ENCODE measurements at places on chromosomes 16 and 17.

DNA sequence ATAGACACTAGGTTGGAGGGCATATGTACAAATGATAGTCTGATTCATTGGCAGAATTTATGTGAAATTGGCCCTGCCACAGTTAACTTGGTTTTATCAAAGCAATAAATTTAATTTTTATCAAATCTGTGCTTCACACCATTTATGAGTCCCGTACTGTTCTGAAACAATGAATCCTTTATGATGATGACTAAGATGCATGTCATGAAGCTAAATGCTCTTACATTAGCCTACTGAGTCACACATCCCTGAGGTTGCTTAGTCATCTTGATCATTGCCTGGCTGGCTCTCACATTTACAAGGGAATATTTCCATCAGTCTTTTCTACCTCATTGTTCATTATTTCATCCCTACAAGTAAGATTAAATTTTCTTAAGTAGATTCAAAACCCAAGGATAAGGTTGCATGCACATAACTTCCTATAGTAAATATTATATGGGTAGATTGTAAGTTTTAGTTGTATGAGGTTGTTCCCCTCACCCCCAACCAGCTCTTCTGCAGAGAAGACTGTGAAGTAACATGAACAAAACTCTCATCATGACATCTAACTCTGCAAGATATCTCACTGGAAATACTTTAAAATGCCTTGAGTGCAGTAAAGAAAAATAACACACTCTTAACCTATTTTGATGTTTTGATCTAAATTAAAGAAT is 170.7 kb downstream of the CYB561 start:
- DNase-seq = no peak

DNA sequence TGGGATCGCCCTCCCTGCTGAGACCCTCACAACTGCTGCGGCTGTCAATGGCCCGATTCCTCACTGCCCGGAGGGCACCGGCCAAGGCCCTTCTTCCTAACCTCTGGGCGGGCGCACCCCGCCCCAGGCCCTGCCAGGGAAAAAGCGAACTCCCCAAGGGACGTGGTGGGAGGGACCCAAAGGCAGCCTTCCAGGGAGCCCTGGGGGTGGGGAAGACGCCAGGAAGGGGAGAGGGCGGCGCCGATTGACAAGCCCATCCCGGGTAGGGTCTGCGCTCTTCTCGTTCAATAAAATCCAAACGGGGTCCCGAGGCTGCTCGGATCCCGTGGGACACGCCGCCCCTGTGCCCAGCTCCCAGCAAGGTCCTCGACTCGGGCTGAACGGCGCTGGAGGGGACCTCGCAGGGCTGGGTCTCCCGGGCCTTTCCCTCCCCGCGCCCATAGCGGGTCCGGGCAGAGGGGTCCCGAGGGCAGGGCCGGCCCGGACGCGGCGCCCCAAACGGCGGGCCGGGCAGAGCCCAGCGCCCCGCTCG is 416 bp downstream of the KIFC3 start:
- DNase-seq = no peak

DNA sequence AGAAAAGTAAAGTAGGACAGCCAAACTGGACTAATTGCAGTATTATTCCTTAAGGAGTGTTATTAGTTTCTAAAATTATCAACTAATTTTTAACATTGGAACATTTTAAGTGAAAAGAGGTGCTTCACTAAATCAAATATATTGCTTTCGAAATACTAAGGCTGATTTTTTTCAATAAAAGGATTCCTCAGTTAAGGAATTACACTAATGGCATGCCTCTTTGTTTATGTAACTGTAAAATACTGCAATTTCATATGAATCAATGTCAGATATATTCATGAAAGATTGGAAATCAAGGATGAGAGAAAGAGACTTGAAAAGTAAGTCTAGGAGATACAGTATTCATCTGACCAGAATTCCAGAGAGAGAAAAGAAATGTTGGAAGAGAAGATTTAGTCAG is 129.8 kb downstream of the TANC2 start:
- no peak for DNase-seq

DNA sequence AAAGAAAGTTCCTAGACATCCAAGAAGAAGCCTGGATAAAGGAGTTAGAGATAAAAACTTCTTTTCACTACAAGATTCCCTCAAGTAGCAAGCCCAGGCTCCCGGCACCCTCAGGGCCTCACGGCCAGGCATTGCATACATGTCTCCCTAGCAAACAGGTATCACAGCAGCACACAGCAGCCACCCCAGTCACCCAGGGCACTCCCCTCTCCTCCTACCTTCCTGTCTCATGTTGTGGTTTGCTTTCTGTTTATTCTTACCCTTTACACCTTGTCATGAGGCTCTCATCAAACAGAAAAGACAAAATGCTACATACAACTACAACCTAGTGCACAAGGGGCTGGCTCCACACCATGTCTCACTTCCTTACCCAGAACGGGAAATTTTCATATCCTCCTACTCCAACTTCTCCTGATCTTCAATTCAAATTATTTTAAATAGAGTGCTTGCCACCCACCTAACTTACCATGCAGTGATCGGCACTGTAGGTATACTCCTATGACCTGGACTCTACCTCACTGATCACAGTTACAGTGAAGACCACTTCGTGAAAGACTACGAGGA is 42.7 kb downstream of the XPO6 start:
- DNase-seq = no peak

- DNase-seq = no peak
These were observed 4.9 kb upstream of the SOX9 start for GRCh38 chr17:72115781-72116525.

DNA sequence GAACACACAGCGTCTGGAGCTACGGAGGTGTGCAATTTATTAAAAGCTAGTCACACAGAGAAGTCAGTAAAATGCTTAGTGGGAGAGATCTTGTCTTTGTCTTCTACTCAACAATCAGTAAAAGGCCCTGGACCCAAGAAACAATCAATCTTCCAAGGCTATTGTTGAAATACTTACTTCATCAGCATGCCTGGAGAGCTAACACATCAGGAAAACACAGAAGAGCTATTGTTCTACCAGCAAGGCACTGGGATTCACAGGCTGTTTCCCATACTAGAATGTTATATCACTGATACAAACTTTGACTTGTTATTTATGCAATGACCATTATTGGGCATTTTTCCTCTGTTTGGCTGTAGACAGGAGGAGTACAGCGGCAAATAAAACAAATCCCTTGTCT is 247.8 kb upstream of the ERCC4 start:
- no peak for DNase-seq

GRCh38 chr16:27052007-27052406 is 14.7 kb upstream of the C16orf82 start:
- DNase-seq = no peak

- no peak for DNase-seq
These were observed 25.8 kb downstream of the LLGL2 start for GRCh38 chr17:75551266-75551665.

- no peak for DNase-seq
These were observed 3.3 kb upstream of the TNFRSF13B start for GRCh38 chr17:16975277-16975651.

DNA sequence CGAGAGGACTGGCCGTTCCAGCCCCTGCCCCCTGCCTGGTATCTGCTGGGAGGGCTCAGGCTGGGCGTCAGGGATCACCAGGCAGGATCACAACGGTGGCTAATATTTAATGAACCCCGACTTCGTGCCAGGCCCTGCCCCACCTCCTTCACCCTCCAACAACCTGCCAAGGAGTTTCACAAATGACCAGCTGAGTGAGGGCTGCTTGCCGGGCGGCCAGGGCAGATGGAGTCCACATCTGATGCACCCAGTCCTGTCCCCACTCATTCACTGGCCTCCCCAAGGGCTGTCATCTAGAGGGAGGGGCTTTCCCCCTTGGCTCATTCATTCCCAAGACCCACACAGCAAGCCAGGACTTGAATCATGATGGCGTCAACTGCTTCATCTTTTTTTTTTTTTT is 17.5 kb downstream of the UBALD1 start:
- no peak for DNase-seq

DNA sequence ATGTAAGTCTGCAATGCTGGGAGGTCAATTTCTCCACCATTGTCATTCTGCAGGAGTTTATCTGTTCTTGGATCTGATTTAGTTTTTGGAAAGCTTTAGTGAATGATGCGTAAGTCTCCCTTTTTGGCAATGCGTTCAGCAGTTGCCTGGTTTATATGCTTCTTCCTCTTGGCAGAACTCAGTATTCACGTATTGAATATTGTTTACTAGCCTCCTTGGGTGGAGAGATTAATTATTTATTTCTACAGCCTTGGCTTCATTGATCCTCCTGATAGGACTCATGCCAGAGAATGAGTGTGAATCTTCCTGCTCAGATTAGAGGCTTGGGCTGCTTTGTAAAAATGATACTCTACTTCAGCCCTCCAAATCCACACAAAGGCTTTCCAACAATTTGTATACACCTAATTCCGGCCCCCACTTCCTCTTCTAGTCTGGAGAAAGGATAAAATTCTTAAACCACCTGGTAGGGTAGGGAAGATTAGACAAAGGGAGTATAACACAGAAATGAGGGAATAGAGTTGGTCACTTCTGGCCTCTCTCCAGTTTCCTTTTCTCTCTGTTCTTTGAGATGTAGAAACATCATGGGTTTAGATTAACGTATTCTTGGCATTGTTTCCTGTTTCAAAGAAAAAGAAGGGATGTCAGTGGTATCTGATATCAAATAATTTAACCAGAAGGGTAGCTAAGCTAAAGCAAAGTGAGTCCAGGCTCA is 929.8 kb downstream of the KCNJ2 start:
- DNase-seq = no peak

DNA sequence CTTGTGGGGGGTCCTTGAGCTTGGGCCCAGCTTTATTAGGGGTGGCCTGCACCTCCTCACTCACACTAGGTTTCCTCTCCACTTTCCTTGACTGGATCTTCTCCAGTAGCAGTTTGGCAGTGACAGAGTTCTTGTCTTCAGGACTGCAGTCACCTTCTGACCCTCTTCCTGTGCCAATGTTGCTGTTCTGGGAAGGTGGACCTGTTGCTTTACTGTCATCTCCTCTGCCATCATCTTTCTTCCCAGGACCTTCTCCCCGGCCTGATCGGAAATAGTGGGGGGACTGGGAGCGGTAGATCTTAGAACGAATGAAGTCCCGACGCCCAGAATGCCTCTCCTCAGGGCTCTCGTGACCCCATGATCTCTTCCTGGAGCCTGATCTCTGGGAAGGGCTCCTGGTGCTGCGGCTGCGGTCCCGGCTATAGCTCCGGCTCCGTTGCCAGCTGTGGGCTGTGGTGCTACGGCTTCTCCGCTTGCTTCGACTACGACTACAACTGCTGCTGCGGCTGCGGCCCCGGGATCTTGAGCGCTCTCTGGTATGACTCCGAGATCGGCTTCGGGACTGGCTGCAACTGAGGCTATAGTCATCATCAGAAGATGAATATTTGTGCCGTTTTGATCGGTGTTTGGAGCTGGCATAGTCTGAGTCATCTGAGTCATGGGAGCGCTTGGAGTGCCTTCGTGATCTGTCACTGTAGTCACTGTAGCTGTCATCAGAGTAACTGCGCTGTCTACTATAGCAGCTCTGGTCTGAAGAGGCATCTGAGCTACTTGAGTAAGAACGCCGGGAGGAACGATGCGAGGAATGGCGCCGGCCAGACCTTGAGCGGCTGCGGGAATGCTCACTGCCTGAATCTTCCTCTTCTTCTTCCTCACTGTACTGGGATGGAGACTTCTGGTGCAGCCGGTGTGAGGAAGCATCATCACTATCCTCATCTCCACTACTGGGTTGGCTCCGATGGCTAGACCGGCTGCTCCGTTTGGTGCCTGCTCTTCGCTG is 9.5 kb upstream of the ITGA2B start:
- DNase-seq = no peak

DNA sequence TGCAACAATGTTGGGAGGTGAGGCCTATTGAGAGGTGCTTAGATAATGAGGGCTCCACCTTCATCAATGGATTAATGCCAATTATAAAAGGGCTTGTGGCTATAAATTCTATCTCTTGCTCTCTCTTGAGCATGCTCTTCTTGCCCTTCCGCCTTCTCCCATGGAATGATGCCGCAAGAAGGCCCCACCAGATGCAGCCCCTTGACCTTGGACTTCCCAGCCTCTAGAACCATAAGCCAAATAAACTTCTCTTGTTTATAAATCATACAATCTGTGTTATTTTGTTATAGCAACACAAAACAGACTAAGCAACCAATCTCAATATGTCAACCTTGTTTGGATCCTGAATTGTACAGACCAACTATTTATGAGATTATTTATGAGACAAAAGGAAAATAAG is 20.0 kb downstream of the MYH10 start:
- no peak for DNase-seq

GRCh38 chr17:48722915-48723422 is at the start of gene PRAC2:
TSS of gene PRAC2 (plus strand) at chr17:48723185. CDS start at chr17:48724411, 1,226 bp downstream.
- no peak for DNase-seq

- no peak for DNase-seq
These were observed 3.6 kb downstream of the SCRN2 start for GRCh38 chr17:47837401-47838039.

- no peak for DNase-seq
These were observed 169.2 kb downstream of the HAPSTR1 start for GRCh38 chr16:9260666-9261065.

DNA sequence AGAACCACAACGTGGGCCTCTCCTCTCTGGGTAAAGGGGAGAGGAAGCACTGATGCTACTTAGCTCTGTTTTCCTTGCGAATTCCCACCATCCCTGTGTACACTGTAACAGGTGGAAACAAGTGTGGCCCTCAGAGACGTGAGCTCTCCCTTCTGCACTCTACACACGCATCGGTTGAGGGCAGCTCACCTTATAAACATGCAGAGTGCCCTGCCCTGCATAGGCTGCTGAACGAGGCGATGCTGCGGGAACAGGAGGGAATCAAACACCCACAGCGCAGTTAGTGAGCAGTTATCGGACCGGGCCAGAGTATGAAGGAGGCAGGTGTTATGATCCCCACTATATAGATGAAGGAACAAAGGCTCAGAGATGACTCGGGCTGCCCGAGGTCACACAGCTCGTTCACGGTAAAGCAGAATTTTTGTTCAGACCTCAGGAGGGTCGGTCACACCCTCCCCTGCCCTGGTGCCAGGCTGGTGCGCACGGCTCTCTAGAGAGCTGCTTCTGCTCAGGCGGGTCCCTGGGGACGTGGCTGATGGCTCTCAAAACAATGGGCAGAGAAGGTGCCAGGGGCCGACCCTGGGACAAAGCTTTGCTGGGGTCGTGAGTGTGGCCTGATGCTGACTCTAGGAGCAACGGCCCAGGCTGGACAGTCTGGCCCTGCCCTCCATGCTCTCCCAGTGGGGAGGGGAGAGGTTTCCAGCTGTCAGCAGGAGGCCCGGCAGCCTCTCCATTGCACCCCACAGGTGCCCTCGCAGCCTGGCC is 68.5 kb downstream of the RPH3AL start:
- no peak for DNase-seq

GRCh38 chr17:58666858-58667267 is 25.0 kb downstream of the TEX14 start:
- DNase-seq = peak; percentile 3

GRCh38 chr17:69908626-69909368 is 166.2 kb upstream of the KCNJ16 start:
- DNase-seq = no peak

DNA sequence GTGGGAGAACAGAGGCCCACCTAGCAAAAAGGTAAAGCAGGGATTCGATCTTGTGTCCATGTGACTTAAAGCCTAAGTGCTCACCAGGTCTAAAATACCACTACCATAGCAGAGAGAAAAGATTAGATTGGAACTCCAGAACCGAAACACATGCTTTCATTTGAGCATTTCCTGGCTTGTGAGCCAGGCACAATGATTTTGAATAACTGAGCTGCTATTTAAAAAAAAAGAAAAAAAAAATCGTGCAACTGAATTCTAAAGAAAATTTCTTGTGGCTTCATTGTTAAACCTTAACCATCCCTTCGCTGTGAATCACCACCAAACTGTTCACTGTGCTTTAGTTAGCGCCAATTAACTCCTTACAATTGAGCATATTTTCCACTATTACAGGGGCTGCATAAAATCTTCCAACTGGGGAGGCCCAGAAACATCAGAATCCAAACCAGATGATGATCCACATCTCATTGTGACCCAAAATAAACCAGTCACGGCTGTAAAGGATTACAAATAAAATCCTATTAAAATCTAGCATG is 366.4 kb upstream of the ERCC4 start:
- DNase-seq = no peak

Measured in NCI-H1105 (cell line).